DND-41 (cell line): ENCODE measurements at places on chromosomes 3 and 15.

GRCh38 chr3:37726525-37727290 lies 135.0 kb upstream of the CTDSPL start:
- no peak for DNase-seq

DNA sequence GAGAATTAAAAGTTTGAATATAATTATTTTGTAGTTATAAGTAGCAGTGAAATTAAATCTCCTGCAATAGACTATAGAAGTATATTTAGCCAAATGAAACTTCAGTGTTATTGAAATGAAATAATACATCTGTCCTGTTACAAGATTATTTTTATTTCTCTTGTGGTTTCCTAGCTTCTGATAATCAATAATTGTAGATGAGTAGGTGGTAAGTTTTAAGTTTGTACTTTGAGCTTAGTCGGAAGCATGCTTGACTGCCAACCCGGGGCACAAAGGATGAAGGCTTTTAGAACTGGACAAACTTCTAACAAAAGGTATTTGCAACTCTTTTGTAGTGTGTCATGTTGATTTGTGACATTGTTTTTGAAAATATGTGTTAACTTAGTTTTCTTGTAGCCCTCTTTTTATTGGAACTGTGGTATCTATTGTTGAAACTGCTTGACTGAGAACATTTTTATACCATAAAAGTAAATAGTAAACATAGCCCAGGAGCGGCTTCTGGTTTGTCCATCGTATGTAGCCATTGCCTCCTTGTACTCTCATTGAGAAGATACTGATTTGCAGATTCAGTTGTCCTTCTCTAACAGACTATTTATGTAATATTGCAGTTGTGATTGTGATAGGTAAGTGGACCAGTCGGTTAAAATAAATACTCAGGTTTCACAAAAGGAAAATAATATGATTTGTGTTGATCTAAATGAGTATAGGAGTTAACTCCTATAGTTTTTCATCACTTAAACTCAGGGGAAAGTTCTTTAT lies 2.9 kb downstream of the CTNNB1 start:
- DNase-seq: no peak

DNA sequence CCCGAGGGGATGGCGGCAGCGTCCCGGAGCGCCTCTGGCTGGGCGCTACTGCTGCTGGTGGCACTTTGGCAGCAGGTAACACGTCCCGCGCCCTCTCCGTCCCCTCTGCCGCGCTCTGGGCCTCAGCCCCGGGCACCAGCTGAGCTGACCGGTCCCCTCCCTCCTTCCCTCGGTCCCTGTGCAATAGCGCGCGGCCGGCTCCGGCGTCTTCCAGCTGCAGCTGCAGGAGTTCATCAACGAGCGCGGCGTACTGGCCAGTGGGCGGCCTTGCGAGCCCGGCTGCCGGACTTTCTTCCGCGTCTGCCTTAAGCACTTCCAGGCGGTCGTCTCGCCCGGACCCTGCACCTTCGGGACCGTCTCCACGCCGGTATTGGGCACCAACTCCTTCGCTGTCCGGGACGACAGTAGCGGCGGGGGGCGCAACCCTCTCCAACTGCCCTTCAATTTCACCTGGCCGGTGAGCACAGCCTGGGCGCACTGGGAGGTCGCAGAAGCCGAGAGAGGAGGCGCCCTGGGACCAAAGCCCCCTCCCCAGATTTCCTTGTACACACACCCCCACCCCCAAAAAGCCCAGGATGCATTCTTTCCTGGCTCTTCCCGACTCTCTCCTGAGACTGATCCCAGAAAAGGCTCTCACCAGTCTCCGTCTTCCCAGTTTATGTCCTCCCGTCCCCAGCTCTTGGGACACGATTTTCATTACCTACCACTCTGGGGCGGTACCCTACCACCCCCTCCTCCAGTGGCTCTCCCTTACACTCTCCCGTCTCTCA lies 705 bp downstream of the DLL4 start:
- DNase-seq: no peak

DNA sequence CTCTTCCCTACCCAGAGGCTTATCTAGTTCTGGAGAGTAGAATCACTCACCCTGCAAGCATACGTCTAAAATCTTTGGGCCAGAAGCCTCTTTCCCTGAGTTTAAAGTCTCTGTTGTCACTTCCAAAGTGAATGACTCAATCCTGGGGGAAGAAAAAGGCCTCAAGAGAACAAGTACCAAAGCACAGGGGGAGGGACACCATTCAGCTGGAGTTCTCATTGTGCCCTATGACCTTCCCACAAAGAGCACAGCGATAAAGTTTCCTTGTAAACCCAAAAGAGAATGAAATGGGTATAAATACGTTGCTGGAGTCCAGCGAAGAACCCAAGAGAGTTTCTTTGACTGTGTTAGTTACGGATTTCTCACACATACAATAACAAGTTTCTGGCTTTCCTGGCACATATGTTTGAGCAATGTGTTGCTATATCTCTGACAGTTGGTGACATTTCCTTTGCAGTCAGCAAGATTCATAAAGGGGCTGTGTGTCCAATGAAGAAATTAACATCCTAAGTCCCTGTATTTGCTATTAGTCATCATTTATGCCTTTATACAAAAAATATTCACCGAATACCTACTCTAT lies 107.3 kb upstream of the PTPRG start:
- DNase-seq: no peak

DNA sequence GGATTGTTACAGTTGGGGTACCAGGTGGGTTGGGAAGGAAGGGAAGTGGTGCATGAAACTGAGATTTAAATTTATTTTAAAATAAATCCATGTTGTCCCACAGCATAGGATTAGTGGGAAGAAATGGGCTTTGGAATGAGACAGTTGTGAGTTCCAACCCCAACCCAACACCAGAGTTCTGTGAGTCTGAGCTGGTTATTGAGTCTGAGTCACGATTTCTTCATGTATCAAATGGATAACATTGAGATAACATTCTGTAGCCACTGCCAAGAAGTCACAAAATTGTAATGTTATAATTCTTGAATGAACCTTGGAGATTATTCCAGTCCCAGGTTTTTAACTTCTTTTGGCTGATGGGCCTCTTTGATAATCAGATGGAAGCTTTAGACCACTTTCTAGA lies 13.7 kb downstream of the IFT122 start:
- no peak for DNase-seq

- DNase-seq: no peak
These were observed 54.7 kb downstream of the QTRT2 start for GRCh38 chr3:114111060-114111770.

DNA sequence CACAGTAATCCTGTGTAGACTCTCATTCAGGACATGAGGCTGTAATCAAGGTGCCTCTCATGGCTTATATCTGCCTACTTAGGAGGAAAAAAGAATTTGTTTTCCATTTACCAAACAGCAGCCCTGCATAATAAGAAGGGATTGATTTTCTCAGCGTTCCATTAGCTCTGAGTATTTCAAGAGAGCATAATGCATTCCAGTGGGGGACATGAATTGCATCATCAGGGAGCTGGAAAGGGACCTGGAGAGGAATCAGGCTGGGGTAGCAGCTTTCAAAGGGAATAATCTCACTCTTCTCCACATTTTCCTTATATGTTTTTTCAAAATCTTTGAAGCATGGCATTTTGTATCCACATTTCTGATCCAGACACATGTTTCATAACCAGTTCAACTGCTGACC lies 150.6 kb upstream of the ANKRD28 start:
- no peak for DNase-seq

DNA sequence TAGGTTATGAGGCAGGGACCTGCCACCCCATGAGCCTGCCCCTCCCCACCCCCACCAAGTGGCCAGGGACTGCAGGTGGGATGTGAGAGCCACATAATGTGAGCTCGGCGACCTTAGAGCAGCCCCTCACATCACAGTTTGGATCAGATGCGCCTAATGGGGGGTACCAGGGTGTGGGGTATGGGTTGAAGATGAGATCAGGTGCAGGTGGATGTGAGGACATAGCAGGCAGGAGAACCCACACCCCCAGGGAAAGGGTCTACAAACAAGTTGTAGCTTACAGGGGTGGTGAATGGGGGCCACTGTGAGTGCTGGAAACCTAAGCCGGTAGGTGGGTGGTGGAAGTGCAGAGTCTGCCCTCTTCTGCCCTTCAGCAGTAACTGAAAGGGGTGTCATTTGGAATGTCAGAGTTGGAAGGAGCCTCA lies 94.0 kb downstream of the CORO2B start:
- DNase-seq: no peak

DNA sequence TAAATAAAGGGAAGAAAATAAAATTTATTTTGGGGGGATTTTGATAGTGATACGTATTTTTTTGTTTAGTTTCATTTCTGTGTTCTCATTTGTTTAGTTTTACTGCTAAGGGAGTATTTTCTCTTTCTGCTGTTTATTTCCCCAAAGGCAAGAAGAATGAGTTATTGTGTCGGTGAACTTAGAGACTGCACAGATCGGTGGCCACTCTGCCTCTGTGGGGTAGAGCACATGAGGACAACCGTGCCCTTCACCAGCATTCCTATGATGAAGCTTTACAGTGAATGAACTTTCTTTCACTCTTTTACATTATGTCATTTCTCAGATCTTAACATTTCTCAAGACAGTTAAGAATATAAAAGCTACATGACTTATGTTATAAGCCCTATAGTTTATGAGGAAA lies 214.4 kb downstream of the OCA2 start:
- no peak for DNase-seq

- no peak for DNase-seq
These were observed 51.7 kb downstream of the ZIC4 start for GRCh38 chr3:147354623-147355022.

- DNase-seq: no peak
These were observed 514.5 kb upstream of the DPPA4 start for GRCh38 chr3:109851854-109852253.

- DNase-seq: no peak
These were observed 13.4 kb upstream of the LEKR1 start for GRCh38 chr3:156812521-156813335.

- no peak for DNase-seq
These were observed 48.7 kb upstream of the FHIT start for GRCh38 chr3:61300006-61300380.
